ENCODE measurements at places on chromosomes 11 and 22.

DNA sequence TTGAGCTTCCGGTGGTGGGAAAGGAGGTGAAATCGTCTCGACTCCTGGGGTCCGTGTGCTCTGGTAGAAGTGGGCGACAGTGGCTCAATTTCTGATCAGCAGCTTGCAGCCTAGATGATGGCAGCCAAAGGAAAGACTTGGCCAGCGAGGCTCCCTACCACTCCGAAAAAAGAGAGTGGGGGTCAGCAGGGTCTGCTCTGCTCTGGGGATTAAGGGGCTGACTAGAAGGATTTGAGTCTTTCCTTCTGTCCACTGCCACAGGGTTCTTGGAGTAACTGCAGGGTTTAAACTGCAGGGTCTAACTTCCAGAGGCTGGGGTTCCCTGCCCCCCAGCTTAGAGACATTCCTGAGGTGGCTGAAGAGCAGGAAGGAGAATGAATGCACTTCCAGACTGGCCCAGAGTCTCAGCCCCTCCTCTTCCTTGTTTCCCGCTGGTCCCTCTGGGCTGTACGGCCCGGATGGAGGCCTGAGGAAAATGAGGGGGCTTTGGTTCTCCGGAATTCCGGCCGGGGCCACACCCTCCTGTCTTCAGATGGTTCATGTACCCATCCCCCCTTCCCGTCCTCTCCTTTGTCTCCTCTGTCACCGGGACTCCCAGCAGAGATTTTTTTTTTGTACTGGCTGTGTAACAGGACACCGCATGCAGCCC lies 907 bp downstream of the SERPINH1 start:
- DNase-seq = no peak

- no peak for DNase-seq
These were observed 5.8 kb downstream of the CCND1 start for GRCh38 chr11:69646493-69647389.

DNA sequence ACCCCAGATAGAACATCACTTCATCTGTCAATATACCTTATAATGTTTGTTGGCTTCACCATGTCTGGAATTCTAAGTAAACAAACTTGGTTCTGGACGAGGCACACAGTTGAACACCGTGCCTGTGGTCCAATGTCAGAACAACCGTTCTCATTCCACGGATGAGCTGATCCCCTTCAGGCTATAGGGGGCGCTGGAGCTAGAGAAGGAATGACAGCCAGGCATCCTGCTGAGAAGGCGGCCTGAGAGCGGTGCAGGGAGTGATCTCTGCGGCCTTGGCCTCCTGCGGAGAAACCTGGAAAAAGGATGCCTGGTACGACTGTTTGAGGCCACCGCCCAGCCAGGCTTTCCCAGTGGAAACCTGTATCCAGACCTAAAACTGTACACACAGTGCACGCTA lies 48.7 kb downstream of the FDX1 start:
- DNase-seq = no peak

DNA sequence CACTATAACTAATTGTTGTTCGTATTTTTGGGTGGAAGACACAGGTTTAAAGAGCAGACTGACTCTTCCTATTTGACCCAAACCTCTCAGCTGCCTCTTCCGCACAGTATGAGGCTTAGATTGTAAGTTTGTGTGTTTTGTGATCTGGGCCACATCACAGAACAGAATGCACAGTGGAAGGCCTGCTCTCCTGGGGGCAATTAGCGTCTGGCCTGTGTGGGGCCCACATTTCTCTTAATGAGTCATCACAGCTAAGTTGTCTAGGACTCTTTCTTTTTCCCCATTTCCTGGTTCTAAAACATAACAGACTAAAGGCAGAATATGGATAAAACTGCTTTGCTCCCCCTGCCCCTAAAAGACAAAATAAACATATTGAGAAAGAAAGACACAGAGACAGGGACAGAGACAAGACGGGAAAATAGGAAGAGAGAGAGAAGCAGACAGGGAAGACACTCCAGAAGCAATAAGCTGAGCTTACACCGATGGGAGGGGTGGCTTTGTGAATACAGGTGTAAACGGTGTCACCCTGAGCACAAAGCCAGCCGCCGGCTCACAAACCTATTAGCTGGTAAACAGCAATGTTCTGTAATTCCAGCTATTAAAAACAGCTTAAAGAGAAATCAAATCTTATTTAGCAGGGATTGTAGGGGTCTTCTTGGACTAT lies 127.4 kb upstream of the OPCML start:
- DNase-seq = no peak

DNA sequence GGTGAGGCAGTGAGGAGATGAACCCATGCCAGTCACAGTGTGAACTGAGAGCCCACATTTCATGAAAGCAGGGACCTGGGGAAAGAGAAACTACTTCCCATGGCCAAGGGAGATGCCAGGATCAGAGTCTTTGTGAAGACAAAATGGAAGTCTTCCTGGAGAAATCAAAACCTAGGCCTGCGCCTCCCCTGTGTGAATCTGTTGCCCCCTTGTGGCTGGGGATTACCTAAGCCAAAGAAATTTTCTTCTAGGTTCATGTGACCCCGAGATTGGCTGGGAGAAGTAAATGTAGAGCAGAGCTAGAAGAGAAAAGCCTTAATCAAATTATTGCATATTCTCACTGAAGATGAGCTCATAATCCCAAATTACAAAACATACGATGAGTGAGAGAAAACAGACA lies 1075.3 kb downstream of the TBC1D22A start:
- DNase-seq = no peak

DNA sequence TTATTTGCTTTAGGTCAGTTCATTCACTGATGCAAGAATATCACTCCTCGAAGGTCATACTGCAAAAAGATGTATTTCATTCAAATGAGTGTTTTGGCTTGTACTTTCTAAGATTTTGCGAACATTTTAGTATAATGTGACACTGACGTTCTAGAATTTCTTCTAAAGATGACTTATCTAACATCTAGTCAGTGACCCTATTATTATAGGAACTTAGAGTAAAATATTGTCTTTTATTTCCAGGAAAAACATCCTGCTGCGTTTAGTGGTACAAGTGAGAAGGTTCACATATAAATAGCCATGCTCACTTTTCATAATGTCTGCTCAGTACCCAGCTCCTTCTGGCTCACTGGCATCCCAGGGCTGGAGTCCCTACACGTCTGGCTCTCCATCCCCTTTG lies at the start of gene OR52M1:
OR52M1 (plus strand) TSS at position 301 of the 400 bp plus-strand sequence; CDS start at position 301, 0 bp downstream.
- no peak for DNase-seq
